ENCODE measurements at places on chromosomes 4 and X.

DNA sequence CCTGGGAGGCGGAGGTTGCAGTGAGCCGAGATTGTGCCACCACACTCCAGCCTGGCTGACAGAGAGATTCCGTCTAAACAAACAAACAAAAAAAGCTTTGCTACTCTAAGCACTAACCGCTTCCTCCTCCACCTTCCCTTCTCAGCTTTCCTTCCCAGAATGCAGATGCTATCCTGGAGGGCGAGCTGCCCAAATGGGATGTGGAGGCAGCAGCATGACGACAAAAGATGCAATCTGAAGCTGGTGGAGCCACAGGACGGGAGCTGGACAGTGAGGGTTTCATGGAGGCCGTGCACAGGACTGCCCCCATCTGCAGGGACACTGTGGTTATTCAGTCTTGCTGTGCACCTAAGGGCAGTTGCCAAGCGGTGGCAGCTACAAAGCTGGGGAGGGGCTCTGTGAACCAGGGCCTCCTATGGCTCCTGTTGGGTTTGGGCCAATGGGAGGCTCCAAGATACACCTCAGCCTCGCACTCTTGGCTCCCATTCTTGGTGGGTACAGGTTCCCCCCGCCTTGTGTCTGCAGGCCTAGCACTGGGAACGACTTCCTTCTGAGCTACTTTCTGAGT is 47.4 kb downstream of the WDR1 start:
- DNase-seq, result no peak

GRCh38 chr4:22874334-22874912 is 181.7 kb downstream of the GBA3 start:
- DNase-seq, result no peak

GRCh38 chrX:17595456-17596035 is 141.7 kb upstream of the SCML1 start:
- DNase-seq, result no peak

DNA sequence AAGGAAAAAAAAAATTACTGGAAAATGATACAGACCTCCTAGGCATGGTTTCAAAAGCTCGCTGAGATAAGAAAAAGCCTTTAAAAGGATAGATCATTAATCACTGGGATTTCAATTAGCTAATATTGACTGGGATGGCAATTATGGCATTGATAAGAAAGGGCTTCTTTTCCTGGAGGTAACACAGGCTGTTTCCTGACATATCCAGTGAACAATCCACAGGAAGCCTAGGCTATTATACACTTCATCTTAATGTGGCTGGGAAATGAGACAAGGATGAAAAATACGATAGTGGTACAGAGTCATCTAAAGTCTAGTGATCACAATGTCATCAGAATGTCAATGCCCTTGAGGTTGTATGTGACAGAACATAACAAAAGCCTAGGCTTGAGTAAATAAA is 1579.3 kb downstream of the C4orf33 start:
- no peak for DNase-seq

- DNase-seq, result no peak
Measured at GRCh38 chrX:134752981-134753717, 94.9 kb upstream of the PLAC1 start.

- DNase-seq, result no peak
Measured at GRCh38 chr4:11427121-11427996, 1.3 kb downstream of the HS3ST1 start.

GRCh38 chr4:30495251-30495650 is 224.9 kb upstream of the PCDH7 start:
- DNase-seq, result no peak

DNA sequence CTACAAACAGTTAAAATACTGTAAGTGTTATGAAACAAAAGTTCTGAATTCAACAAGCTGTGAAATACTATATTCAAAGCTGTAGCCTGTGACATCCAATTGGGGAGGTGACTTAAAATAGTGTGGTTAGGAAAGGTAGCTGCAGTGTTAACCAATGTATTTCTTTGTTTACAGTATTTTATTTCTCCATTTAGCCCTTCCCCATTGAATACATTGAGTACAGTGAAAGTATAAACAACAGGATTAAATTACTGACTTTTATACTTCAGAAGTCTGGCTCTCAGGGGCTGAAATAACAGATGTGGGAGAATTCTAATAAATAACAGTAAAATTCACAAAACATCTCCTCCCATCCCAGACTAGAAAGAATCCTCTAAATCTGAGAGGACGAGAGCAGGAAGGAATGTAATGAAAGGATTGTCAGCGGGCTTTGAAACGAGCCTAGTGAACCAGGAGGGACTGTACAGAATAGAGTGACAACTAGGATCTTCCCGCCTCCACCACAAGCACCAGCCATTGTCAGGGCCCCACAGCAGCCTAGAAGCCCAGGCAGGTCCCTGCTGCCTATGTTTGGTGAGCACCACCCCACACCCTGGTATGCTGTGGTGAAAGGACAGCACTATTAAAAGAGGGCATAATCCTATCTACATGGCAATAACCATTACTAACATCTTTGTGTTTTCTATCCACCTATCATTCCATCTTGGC is 73.7 kb downstream of the SPCS3 start:
- no peak for DNase-seq

GRCh38 chr4:121150486-121150885 is 13.6 kb downstream of the TNIP3 start:
- DNase-seq, result no peak

DNA sequence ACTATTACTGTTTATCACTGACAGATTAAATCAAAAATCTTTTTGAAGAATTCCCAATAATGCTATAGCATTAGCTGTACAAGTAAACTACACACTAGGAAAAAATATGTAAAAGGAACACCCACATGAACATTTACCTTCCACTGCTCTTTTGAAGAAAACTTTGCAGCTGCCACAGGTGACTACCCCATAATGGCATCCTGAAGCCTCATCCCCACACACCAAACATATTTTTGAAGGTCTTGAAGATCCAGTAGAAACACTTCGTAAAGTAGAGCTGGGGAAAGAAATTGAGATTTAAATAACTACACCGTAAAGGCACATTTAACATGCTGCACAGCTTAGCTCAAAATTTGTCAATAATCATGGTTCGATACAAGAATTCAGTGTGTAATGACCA is 182.4 kb downstream of the NR3C2 start:
- DNase-seq, result no peak

- no peak for DNase-seq
Measured at GRCh38 chr4:123651066-123651465, 254.5 kb downstream of the SPRY1 start.

GRCh38 chrX:100636321-100636991 is at the start of gene TSPAN6:
Gene TSPAN6, minus strand, starts transcription at chrX:100636806. Its CDS starts 112 bp downstream, at chrX:100636694.
- DNase-seq, result peak; percentile 79

DNA sequence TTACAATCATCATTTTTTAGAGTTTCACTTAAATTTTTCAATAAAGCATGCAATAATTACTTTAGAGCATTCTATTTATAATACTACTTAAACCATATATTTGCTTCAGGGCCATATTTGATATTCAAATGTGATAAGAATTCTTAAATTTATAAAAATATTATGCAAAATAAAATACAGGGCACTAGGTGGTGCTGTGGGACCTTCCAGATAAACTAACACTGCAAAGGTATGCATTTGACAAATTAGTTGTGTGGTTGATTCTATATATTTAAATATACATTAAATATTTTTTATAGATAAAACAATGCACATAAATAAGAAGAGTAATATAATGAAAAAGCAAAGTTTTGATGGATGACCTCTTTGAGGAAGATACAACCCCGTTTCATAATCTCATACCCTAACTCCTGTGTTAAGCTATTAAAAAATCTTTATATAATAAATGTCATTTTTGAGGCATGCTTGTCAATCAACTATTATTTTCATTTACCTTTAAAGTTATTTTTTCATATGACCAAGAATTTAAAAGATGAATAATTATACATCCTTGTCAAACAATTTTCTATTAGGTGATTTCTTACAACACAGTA is 128.4 kb downstream of the REELD1 start:
- no peak for DNase-seq

- no peak for DNase-seq
Measured at GRCh38 chrX:22314692-22315091, 42.0 kb downstream of the CBLL2 start.

- DNase-seq, result peak; percentile 26
Measured at GRCh38 chr4:38205261-38205660, 245.1 kb downstream of the PTTG2 start.

DNA sequence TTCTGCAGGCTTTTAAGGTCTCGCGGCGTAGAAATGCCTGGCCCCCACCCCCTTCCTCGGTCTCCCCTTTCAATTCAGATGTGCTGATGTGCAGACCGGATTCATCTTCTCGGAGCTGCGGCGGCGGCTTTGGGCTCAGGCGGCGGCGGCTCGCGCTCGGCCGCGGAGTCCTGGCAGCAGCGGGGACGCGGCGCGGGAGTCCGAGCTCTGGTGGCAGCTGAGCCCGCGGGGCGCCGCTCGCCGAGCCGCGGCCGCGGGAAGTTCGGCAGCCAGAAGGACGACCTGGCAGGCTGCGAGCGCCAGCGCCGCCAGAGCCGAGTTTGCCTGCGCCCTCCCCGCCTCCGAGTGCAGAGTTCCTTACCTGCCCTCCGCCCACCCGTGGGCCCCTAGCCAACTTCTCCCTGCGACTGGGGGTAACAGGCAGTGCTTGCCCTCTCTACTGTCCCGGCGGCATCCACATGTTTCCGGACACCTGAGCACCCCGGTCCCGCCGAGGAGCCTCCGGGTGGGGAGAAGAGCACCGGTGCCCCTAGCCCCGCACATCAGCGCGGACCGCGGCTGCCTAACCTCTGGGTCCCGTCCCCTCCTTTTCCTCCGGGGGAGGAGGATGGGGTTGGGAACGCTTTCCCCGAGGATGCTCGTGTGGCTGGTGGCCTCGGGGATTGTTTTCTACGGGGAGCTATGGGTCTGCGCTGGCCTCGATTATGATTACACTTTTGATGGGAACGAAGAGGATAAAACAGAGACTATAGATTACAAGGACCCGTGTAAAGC is 448 bp downstream of the TLL1 start:
- DNase-seq, result peak; percentile 37

GRCh38 chr4:136395212-136395722 is 1137.0 kb downstream of the PCDH18 start:
- peak; percentile 55 for DNase-seq

- DNase-seq, result no peak
Measured at GRCh38 chrX:46180258-46180687, 364.9 kb downstream of the ZNF674 start.

DNA sequence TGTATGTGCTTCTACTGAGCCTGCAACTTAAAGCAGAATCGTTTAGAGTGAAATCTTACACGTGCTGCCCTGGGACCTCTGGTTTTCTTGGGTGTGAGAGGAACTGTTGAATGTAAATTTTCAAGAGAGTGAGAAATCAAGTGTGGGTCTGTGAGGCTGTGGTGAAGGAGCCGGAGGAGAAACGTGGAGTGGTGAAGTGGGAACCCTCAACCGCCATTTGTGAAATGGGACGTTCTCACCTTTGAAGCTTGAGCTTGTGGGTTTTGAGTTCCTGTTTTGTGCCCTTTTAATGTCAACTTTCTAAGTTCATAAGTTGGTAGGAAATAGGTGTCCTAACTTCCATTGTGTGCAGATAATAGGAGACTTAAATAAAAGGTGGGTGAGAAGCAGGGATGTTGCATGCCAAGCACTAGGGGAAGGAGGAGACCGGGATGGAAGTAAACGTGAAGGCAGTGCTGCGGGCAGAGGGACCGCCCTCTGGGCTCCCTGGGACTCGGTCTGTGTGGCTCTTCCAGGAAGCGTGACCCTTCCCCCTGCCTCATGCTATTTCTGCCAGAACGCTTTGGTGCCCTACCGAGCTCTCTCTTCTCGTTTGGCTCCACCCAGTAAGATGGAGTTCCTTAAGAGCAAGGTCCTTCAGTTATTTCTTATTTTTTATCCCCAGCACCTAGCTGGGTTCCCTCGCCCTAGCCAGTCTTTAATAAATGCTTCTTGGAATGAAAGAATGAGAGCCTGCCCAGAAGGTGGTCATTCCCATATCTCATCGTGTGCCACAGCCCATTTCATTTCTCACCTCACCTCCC is 56.0 kb downstream of the TMEM131L start:
- DNase-seq, result no peak

DNA sequence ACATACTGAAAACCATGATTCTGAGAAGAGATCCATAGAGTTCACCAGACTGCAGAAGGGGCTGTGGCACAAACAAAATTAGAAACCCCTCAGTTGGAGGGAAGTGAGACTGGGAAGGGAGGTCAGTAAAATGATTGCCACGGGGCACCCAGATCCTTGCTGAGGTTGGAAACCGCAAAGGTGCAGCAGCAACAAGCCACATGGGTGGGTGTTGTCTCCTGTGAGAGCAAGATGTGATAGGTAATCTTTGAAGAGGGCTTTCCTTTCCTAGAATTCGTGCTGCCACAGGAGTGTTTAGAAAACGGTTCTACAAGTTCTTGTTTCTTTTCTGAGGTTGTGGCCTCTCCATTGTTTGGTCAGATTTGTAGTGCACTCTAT is 85.5 kb downstream of the NFKB1 start:
- no peak for DNase-seq

GRCh38 chrX:16134936-16135335 is 11.6 kb downstream of the GRPR start:
- DNase-seq, result no peak

DNA sequence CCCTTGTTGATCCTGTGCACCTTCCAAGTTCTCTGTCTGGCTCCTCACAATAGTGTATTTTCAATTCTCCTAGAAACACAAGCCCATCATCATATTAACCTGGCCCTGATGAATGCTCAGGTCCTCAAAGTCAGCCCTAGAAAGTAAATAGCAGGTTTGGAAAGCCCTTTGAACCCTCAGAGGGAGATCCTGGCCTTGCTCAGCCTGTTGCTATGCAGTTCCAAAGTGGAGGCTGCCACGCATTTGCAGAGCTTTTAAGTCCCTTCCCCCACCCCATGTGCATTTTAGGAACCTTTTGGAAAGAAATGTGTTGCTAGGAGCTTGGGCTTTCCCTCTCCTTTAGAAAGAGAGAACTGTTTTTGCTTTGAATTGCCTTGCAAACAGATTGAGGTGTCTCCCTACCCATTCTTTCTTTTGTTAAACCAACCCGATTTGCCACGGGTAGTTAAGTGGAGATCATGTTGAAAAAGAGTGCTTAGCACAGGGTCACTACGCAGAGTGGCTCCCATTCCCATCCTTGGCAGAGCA is 12.2 kb downstream of the MAMLD1 start:
- no peak for DNase-seq

- DNase-seq, result no peak
Measured at GRCh38 chr4:48943387-48943786, 36.8 kb upstream of the OCIAD2 start.

DNA sequence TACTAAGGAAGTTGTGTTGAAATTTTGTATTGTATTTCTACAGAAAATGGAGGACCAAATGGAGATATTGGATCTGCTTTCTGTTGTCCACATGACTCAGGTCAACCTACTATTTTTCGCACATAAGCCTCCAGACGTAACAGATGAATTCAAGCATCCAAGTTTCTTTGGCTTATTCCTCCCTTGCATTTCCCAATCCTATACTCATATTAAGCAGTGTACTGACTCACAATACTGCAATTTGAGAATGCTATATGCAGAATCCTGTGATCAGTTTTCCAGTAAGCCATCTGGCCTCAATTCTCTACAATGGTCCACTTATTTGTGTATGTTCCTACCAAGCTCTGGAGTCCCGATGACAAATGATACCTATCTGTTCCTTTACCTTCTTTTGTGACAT is 75.7 kb downstream of the ASB9 start:
- DNase-seq, result no peak

Measured in NCI-H446 (cell line).